ENCODE measurements at places on chromosomes 1 and 21.

GRCh38 chr21:43297989-43298388, 128.9 kb downstream of the SIK1 start:
- no peak for DNase-seq

- DNase-seq, result no peak
Observed at GRCh38 chr21:44984792-44985440, 45.1 kb downstream of the SLX9 start.

GRCh38 chr1:231971397-231972110, 345.0 kb downstream of the DISC1 start:
- DNase-seq, result peak; percentile 39

GRCh38 chr1:205595435-205595834, 36.4 kb downstream of the ELK4 start:
- no peak for DNase-seq

DNA sequence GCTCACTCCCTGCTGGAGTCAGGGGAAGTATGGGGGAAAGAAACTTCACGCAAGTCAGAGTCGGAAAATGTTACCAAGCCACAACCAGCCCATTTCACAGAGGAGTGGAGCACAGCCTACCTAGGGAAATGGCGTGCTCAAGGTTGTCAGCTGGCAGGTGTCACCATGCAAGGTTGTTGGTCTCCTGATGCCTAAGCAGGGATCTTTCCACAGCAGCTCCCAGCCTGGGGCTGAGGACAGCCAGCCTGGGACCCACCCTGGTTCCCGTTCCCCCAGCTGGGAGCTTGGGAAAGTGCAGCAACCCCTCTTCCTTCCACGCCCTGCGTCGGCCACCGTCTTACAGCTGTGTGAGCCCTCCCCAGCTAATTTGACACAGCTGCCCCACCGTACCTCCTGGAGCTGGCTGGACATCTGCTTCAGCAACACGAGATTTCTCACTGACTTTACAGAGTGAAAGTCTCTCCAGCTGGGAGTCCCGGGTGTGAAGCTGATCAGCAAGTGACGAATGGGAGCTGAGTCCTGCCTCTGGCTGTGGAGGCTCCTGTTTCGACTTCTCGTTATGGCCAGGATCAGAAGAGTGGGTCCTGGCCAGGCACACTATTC, 224.6 kb upstream of the RAB4A start:
- DNase-seq, result no peak

- DNase-seq, result no peak
Observed at GRCh38 chr1:169345511-169345910, 22.1 kb downstream of the NME7 start.

DNA sequence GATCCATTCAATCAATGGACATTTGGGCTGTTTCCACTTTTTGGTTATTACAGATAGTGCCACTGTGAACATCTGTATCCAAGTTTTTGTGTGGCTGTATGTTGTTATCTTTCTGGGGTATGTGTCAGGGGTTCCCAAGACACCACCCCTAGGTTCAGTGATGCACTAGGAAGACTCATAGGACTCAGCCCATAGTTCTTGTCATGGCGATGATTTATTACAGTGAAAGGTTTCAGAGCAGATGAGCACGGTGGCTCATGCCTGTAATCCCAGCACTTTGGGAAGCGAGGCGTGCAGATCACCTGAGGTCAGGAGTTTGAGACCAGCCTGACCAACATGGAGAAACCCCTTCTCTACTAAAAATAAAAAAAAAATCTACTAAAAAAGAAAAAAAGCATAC, 64.1 kb downstream of the MAN1C1 start:
- no peak for DNase-seq

GRCh38 chr1:204382714-204383083, 23.0 kb upstream of the PLEKHA6 start:
- DNase-seq, result no peak

DNA sequence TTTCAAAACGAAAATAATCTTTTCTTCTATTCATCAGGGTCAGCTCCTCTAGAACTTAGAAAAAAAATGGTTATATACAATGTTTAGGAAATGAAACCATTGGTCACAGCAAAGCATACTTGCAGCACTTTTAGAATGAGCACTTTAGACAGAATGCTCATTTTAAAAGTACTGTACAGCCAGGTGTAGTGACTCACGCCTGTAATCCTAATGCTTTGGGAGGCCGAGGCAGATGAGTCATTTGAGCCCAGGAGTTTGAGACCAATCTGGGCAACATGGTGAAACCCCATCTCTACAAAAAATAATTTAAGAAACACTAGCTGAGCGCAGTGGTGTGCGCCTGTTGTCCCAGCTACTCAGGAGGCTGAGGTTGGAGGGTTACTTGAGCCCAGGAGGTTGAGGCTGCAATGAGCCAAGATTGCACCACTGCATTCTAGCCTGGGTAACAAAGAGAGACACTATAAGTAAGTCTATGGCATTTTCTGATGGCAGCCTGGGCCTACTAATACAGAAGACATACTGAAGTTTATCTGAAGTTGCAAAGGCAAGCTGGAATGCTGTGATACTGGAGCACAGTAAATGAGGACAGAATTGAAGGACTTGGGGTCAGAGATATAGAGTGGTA, 48.9 kb upstream of the ZNF326 start:
- DNase-seq, result peak; percentile 79

- no peak for DNase-seq
Observed at GRCh38 chr1:232139444-232139843, 490.5 kb downstream of the SIPA1L2 start.

GRCh38 chr1:214524824-214525223, 26.6 kb downstream of the PTPN14 start:
- DNase-seq, result no peak

- DNase-seq, result no peak
Observed at GRCh38 chr1:228778026-228778425, 42.7 kb downstream of the RHOU start.

DNA sequence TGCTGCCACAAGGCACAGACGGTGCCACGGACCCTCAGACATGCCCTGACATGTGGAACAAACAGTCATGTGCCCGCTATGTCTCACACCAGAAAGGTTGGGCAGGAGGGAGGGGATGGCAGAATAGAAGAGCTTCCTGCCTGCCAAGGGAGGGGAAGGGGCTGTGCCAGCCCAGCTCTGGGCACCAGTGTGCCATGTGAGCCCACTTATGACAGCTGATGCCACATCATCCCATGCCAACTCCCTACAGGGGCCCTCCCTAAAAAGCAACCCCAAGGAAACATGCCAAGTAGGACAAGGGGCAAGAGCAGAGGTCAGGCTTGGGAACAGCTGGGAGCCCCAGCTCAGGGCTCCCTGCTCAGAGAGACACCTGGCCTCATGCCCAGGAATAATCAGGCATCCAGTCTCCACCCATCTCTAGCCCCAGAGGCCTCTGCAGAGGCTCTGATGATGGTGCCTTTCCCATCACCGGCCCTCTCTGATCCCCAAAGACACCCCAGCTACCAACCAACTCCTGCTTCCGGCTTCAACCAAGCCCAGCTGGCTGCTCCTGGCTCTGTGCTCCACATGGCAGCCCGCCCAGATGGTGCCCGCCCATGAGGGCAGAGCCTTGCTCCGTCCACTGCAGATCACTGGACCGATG, 10.3 kb downstream of the ADGRB2 start:
- no peak for DNase-seq

GRCh38 chr1:225534135-225534534, 106.3 kb upstream of the LBR start:
- no peak for DNase-seq

- no peak for DNase-seq
Observed at GRCh38 chr21:41560661-41561158, 52.8 kb upstream of the TMPRSS2 start.

DNA sequence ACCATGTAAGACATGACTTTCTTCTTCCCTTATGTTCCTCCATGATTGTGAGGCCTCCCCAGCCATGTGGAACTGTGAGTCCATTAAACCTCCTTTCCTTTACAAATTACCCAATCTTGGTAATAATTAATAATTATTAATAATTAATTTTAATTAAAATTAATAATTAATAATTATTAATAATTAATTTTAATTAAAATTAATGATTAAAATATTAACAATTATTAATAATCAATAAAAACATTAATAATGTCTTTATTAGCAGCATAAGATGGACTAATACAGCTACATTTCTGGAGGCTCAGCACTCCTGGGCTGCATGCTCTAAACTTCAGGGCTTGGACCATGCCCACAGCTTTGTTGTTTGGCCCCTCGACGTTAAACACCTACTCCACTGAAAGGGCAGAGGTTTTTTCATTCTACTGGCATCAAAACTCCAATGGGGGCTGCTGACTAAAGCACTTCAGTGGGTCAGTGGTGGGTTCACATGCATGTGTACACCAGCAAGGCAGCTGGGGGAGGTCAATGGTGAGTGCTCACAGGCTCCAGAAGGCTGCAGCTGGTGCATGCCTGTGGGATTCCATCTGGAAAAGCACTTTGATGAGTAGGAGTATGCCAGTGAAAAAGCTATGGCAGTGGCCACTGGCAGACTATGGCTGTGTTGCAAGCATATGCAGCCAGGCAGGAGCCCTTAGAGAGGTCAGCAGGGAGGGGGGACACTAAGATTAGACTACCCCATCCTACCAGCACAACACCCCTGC, 561.3 kb downstream of the NCAM2 start:
- DNase-seq, result no peak

DNA sequence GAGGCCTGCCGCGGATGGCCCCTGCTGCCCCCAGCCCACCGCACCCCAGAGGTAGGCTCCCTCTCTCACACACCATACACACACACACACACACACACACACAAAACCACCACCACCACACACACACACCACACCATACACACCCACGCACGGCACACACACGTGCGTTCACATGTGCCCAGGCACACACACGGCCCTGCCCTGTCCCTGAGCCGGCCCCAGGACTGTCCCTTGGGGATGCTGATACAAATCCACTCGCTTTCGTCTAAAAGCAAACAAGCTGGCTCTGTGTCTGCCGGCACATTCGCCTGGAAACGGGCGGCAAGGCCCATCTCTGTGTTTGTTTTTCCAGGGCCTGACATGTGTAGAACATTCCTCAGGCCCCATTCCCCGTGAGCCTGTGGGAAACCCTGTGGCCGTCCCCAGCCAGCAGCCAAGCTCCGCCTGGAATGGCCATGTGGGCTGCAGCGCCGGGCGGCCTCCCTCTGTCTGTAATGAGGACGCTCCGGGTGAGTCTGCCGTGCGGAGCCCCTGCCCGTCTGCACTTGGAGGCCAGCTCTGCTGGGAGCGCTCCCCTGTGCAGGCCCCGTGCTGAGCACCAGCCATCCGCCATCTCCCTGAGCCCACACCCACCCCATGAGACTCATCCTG, 67.4 kb downstream of the DMRTB1 start:
- DNase-seq, result no peak

GRCh38 chr1:32966900-32967299, 2.3 kb upstream of the RNF19B start:
- no peak for DNase-seq

DNA sequence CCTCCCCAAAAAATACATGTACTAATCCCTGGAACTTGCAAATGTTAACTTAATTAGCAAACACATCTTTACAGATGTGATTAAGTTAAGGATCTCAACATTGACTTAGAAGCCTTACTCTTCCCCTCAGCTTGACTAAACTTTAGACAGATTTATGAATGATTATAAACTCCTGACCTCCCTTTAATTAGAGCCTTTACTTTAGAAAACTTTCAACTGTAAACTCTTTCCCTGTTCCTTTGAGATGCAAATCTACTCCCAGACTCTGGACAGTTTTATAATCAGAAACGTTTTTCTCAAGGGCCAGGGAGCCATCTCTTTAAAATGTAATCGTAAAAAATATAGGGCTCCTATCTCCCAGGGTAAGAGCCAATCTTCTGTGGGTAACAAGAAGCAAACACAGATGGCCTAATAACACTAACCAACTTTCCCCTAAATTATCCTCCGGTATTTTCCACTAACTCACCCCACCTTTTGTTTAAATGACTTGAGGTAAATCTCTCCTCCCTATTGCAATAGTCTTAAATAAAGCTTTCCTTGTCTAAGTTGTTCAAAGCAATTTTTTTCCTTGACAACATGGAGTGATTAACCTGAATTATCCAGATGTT, 284.1 kb downstream of the BRINP3 start:
- no peak for DNase-seq

GRCh38 chr1:3910049-3910731, 10.1 kb upstream of the C1orf174 start:
- DNase-seq, result no peak

GRCh38 chr21:43207868-43208267, 39.1 kb downstream of the CRYAA start:
- no peak for DNase-seq

DNA sequence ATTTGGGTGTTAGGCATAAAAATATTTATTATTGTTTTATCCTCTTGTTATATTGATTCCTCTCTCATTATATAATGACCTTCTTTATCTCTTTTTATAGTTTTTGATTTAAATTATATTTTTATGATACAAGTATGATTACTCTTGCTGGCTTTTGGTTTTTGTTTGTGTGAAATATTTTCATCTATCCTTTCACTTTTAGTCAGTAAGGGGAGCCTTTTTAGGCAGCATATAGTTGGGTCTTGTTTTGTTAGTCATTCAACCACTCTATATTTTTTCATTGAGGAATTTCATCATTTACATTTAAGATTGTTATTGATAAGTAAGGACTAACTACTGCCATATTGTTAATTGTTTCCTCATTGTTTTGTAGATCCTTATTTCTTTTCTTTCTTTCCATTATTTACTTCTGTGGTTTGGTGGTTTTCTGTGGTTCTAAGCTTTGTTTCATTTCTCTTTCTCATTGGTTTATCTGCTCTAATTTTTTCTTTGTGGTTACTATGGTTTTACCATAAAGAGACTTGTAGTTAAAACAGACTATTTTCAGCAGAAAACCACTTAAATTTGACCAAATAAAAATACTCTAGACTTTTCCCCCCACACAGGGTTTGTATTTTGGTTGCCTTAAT, 593.1 kb downstream of the NUF2 start:
- no peak for DNase-seq

DNA sequence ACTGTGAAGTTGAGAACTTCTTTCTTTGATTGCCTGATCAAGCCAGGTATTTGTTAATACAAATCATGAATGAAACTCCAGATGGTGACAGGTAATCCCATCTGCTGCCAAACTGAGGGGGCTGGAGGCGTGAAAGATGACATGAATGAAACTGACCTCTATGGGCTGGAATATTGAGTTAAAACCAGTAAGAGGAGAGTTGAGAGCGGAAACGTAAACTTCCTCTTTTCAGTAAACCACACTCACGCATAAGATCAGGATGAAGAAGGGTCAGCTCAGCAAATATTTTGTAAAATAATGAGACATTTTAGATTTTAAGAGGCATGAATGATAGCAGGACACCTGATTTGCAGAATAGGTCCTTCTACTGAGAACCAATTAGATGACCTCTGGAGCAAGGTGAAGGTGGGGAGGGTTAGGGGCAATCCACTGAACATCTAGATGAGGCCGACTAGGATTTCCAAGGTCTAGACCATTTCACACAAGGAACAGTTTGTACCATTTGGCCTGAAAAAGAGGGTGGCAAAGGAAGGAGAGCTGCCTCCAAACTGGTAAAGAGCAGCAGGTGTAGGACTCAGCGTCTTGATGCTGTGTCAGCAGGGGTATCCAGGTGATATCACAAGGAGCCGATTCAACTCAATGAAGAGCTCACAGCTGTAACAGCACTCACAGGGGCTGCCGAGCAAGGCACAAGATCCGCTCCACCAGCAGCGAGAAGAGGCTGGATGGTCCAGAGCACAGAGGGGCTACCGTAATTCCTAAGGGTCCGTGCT, 132.6 kb downstream of the NTPCR start:
- no peak for DNase-seq

All from activated CD4-positive, alpha-beta T cell treated with anti-CD3 and anti-CD28 coated beads, Interleukin-10, Interleukin-2, amounts not matched to agents 100 ng/mL and 50 ng/mL, durations not matched to agents 16 hours and 8 hours (primary cell).